ENCODE measurements at places on chromosomes 1 and 21.

DNA sequence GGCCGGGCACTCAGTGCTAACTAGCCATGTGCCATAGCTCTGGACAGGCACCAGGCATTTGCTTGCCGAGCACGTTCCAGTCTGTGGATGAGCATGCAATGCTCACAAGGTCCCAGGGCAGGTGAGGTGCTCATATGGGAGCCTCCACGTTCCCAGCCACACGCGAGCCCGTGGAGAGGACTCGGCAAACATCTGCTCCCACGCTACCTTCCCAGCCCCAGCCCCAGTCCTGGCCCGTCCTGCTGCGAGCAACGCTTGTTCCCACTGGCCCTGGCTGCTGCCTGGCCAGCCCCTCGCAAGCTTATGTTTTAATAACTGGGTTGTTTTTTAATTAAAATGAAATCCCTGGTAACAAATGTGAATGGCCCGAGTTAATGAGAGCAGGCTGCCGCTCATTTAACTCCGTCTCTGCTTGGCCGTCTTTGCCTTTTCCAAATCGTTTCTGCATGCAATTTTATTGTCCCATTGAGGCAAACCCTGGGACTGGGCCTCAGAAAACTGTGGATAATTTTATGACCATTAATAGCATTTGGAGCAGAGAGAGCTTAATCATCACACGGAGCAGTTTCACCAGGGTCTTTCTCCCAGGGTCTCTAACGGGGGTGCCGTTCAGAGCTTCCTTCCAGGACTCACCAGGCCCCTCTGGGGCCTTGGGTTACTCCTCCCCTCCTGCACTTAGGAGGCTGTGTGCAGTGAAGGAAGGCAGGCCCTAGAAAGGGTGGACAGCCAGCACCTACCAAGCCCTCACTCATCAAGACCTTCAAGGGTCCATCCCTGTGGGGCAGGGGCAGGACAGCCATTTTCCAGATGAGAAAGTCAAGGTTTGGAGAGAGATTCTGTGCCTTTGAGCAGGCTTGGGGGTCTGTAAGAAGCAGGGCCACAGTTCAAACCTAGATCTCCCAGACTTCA is 136.8 kb downstream of the GLIS1 start:
- no peak for DNase-seq

- DNase-seq, result no peak
These were observed 3.6 kb downstream of the H6PD start for GRCh38 chr1:9238134-9238533.

GRCh38 chr1:16162163-16162822 is 6.4 kb upstream of the EPHA2 start:
- no peak for DNase-seq

DNA sequence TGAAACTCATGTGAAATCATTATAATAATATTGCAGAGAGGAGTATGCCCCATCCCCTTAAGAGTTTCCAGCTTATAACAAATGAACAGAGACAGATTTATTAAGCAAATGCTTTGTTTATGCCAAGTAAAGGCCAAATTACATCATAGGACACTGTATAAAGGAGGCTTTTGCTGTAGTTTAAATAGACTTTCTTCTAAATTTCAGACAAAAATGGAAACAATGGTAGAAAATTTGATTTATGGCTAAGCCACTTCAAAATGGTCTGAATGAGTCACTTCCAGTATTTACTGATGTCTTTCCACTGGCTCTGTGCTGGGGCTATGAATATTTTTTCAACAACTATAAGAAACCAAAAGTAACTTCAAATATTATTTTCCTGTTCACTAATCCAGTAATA is 81.1 kb upstream of the ST6GALNAC5 start:
- DNase-seq, result no peak

- no peak for DNase-seq
These were observed 212.6 kb downstream of the TNR start for GRCh38 chr1:175530622-175531375.

DNA sequence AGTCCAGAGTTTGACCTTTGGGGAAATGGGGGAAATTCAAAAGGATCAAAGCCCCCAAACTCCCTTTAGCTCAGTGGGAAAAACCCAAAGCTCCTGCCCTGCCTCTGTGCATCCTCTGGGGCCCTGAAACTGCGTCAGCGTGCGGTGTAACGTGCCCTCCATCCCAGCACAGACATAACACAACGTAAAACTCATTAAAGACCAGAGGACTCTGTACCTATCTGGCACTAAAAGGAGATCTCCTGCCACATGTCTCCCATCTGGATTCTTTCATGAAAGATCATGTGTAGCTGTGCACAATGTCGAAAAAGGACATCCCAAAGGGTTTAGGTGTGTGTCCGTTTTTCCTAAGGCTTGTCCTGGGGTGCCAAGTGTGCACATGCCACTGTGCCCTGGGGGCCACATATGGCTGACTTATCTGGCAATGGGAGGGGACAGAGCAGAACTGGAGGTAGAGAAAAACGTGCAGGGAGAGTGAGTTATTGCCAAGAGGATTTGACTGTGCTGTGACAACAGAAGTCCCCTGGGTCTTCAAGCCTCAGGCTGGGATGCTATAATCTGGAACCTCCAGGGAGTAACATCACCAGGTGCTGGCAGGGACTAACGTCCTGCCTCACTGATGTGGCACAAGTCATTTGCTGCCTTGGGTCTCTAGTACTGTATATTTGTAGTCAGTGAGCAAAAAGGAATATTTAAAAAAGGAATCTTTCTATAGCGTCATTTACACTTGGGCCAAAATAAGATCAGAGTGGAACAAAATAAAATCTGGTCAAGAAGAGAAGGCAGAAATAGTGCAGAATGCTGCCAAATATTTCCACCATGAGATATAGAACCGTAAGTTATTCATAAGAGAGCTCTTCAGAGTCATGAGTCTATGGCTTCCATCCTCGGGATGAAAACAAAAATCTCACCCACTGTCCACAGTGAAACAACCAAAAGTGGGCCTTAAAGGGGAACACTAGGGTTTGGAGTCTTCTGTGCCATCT is 52.3 kb downstream of the ITPKB start:
- DNase-seq, result no peak

DNA sequence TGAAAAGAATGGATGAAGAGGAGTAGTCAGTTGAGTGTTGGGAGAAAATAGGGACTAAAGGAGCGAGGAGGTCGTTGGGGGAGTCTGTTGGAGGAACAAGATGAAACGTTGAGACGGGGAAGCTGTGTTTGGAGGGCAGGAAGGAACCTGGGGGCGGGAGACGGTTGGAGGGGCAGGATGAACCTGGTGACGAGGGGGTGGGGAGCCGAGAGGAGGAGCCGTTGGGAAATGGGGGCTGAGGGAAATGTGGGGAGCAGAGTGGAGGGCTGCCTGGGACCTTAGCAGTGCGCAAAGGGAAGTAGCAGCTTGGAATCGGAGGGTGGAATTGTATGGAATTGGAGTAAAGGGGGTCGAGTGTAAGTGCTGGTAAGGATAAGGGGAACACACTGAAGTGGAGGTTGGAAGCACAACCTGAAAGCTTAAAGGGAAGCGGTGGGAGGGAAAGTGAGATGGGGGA is 630 bp downstream of the MTF2 start:
- no peak for DNase-seq

- DNase-seq, result no peak
These were observed at the start of gene LACTBL1 for GRCh38 chr1:22972760-22973159. Gene LACTBL1, minus strand, starts transcription at chr1:22972866. Its CDS starts 550 bp downstream, at chr1:22972316.

DNA sequence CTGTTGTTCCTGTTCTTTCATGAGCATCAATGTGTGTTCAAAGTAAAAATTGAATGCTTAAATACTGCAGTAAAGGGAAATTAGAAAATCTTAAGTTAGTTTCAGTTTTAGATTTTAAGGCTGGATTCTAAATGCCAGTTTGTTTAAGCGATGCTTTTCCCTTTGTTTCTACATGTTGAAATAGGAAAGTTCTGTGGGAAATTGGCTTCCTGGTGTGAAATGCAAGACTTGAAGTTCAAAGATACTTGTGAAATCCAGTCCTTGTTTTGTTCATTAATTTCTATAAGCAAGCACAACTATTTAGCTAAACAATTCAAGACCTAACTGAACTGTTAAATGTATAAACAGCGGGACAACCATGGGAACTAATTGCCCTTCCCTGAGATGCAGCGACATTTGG is 149.1 kb downstream of the LYPLAL1 start:
- no peak for DNase-seq

DNA sequence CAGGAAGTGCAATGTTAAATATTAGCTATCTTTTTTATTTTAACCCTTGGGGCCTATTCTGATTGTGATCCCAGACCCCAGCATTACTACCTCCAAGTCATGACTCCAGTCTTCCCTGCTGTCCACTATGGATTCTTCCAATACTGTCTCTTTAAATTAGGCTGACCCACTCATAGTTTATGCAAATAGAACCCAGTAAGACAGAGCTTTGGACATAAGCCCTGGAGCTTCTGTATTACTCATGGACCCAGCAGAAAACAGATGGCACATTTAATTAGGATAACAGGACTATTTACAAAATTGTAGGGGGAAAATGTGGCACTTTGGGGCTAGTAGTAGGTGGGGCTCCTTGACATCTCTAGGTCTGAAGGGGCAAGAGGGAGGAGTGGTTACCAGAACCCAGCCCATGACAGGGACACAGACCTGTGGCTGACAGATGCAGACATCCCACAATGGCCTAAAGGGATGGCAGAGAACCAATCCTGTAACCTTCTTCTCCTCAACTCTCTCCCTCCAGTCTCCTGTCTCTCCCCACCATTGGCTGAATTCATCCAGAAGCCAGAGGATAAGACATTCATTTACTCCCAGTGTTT is 233.5 kb downstream of the OMA1 start:
- DNase-seq, result no peak

- no peak for DNase-seq
These were observed 27.8 kb downstream of the ILDR2 start for GRCh38 chr1:166947398-166948043.

GRCh38 chr1:2559509-2560298 is 3.5 kb downstream of the TNFRSF14 start:
- DNase-seq, result no peak

- DNase-seq, result no peak
These were observed 2.8 kb upstream of the KRTAP10-5 start for GRCh38 chr21:44583089-44583799.

GRCh38 chr21:42640486-42640885 is 12.9 kb upstream of the PDE9A start:
- DNase-seq, result no peak

- DNase-seq, result no peak
These were observed 25.8 kb upstream of the LSS start for GRCh38 chr21:46254208-46254975.
